Putamen (tissue), 1 donor: ENCODE measurements at places on chromosomes 2 and 18.

- no peak for DNase-seq
Observed at GRCh38 chr2:127778447-127778846, 32.5 kb downstream of the WDR33 start.

DNA sequence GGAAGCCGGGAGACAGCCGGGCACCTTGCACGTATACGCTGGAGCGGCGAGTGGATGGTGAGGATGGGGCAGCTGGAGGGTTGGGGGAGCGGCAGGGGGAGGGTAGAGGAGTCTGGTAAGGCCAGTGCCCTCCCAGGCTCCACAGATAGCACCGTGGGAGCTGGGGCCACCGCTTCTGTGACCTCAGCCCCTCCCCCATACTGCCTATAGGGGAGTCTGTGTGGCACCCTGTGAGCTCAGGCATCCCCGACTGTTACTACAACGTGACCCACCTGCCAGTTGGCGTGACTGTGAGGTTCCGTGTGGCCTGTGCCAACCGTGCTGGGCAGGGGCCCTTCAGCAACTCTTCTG is 9.9 kb upstream of the GMPPA start:
- no peak for DNase-seq

DNA sequence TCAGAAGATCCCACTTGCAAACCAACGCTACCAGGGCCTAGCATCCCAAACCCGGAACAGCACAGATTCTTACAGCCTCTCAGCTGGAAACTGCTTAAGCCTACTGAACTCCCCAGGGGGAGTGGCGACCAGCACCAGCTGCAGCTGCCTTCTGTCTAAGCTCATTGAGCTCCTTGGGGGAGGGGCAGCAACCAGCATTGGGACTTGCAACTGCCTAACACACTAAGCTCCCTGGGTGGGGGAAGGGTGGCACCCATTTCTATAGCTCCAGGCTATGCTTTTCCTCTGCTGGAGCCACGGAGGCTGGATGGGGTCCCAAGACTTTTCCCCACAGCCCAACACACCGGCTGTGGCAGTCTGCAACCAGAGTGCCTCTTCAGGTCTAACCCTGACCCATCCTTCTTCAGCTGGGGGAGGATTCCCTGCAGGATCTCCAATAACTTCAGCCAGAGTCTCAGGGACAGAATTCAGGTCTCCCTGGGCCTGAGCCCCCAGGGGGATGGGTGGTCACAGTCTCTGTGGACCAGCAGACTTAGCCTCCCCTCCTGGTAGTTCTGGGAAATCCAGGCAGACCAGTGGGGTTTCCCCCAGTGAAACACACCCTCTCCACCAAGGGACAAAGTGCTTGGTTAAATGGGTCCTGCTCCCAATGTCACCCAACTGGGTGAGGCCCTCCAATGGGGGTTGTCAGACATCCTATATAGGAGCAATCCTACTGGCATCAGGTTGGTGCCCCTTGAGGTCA is 45.9 kb upstream of the ITGA4 start:
- no peak for DNase-seq

DNA sequence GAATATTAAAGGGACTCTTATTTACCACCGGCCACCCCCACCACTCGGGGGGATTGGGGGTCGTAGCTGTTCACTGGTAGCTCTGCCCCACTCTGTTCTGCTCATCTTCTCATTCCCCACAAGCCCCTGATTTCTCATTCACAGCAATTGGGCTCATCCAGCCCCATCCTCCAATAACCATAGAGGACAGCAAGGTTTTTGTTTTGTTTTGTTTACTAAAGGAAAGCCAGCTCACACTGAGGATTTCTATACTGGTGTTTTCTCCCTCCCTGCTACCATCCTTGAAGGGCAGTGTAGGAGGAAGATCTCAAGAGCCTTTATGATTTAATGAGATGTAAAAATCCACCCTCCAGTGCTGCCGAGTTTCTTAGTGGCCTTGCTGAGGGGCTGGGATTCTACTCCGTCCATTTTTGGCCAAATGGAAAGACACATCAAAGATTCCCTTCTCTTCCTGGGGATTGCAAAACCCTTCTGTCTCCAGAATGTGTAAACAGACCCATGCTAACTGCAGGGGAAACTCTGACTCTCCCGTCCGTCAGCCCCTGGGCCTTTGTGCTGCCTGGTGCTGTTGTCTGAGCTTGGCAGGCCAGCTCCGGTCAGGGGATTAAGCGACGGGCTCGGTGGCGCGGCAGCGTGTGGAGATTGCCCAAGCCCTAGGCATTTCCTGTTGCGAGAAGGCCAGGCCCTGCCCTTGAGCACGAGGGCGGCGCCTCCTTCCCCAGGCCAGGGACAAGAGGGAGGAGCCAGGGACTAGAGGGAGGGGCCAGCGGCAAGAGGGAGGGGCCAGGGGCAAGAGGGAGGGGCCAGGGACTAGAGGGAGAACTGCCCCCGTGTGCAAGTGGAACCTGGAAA is 165.0 kb downstream of the ANTXR1 start:
- peak; percentile 63 for DNase-seq

DNA sequence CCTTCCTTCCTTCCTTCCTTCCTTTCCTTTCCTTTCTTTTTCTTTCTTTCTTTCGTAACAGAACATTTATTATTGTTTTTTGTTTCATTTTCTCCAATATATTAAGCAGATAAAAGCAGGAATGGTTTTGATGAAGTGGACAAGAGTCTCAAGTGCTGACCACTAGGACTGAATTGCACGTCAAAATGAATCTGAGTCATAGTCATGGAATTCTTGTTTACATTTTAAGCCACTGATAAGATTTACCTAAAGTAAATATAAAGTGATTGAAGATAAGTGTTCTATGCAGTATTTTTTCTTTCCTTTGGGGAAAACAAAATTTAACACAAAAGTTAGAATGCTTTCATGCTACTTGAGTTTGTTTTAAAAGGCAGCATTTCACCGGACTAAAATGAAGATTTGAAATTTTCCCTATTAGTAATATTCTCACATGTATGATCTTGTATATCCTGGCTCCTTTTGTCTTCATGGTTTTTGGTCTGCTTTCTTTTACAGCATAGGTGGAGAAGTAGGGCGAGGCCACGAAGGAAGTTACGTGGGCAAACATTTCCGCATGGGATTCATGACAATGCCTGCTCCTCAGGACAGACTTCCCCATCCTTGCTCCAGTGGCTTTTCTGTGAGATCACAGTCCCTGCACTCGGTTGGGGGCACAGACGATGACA is 113.5 kb downstream of the NYAP2 start:
- DNase-seq, result no peak

DNA sequence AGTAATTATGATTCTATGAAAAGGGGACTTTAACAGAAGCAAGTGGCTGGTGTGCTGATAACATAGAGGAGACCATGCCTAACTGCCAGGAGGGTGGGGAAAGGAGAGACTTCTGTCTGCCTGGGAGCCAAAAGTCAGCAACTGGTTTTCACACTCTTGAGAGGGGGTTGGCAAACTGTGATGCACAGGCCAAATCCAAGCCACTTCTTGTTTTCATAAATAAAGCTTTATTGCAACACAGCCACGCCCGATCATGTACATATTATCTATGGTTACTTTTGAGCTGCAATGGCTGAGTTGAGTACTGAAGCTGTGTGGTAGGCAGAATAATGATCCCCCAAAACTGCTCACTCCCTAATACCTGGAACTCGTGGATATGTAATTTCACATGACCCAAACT is 208.4 kb downstream of the LNPK start:
- DNase-seq, result no peak

DNA sequence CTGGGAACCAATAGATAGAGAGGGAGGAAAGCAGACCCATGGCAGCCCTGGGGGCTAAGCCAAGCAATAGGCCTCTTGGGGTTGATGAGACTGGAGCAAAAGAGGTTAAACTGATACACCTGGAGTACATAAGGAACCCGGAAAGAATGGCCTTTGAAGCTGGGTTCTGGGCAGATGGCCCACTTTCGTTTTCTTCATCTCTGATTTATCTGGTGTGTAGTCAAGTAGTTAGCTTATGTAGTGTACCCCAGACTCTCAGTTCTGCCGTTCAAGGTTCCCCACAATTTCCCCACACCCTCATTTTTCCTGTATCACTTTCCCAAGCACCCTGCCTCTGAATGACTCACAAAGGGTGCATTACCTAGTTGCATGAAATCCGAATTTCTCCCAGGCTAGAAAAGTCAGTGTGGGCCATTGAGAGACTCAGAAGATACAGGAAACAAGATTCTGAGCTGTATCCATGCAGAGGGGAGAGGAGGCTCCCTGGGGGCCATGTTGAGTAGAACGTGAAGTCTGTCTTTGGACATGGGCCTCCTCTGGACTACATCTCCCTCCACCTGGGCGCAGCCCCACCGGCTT is 235.0 kb downstream of the LOXHD1 start:
- no peak for DNase-seq

DNA sequence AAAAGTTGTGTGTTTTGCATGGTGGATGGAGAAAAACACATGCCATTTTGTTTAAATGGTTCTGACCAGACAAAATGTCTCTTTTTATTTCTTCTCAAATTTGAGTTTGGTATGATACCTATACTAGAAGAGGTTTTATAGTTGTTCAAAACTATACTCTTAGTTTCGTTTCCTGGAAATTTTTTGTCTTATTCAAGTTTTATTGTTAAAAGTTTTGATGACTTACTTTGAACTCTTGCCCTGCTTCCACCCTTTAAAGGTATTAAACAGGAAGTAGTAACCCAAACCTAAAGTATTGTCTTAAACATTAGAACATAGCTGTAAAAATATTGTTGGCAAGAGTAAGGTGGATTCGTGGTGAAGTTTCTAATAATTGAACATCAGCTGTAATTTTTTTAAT is 98.2 kb downstream of the BABAM2 start:
- no peak for DNase-seq

DNA sequence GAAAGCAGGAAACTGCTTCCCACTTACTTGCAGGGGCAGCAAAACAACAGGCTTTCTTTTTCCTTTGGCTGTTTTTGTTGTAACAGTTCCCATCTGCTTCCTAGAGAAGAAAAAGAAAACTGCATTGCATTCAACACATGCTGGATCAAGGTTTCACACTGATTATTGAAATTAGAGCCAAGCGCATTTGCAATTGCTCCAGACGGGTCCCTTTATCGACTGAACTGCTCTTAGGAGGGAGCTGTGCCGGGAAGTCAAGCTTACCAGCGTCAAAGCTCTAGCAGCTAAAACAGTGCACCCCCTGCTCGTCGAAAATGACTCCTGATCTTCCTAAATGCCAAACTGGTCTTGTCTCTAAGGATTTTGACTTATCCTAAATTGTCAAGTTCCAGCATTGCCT is 164.0 kb upstream of the SESTD1 start:
- no peak for DNase-seq

DNA sequence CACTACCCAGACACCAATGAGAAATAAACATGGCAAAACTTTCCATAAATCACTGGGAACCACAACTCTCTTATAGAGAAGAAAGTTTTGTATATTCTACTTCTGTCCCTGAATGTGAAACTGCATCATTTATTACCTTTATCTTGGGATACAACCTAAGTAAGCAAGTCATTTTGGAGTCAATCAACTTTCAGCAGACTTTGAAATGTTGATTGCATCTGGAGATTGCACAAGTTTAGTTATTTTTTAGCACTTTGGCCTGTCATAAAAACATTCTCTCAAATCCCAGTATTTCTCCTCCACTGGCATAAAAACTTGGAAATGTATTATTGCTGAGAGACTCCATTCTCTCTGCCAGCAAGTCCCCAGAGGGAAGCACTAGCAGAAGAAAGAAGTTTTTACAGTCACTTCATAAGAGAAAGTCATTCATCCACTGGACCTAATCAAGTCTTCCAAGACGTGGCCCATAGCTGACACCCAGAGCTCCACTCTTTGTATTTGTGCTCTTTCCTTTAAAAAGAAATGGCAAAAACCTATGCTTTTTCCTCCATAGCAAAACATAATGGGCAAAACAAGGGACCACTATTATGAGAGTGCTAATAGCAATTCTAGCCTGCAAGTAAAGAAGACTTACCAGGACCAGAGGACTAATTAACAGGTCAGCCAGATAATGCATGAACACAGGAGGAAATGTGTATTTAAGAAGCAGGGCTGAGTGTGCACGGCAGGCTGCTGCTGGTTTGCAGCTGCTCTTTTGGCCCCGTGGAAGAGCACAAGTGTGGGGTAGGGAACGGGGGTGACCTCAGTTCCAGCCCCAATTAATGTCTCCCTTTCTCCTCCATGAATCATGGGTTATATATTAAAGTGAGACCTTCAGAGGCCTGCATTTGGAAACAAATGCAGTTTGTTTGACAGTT is 171.5 kb downstream of the INO80D start:
- DNase-seq, result no peak

- DNase-seq, result no peak
Observed at GRCh38 chr2:226520723-226521122, 278.9 kb downstream of the IRS1 start.

GRCh38 chr2:158518084-158518483 is 61.3 kb downstream of the PKP4 start:
- DNase-seq, result no peak

DNA sequence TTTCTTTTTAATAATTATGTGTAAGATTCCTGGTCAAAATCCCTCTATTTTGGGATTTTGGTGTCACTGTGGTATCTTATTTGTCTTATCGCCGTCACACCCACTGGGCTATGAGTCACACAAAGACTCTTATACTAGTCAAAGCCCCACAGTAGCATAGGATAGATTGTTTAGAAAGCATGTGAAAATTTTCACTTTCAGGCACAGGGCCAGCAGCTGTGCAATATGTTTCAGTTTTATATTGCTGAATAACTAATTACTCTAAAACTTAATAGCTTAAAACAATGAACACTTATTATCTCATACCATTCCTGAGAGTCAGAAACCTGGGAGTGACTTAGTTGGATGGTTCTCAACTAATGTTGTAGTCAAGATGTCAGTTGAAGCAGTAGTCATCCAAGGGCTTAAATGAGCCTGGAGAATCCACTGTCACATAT is 24.0 kb downstream of the CFAP210 start:
- DNase-seq, result no peak

DNA sequence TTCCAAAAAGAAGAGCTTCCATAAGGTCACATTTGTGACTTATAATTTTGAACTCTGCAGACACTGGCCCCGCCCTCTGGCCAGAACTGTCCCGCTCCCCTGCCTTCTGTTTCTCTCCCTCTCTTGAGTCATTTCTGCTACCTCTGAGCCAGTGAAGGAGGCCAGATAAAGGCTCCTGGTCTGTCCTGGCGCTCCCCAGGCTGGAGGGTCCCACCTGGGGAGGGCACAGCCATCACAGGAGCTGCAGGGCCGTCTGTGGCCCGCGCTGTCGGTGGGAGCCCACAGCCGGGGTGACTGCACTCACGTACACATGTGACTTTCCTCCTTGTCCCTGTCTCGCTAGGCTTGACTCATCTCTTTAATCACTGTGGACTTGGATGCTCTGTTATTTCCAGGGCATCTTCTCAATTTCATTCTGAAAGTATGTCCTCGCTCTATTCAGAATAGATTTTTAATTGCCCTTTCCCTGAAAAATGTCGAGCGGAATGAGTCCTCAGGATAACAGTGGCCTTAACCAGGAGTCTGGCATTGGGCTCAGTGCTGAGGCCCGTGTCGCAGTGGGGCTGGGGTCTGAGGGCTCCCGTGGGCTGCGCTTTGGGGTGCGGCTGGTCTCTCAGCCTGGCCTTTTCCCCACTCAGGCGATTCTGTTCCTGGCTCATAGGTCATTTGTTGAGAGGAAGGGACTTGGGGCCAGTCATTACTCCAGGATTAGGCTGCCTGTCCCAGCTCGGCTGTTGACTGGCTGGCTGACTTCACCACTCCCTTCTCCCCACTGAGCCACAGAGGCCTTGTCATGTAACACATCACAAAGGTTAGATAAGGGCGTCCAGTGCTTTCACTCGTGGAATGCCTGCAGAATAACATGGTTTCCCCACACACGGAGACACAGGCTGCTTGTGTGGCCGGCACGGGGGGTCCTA is 34.5 kb downstream of the KLHL29 start:
- no peak for DNase-seq

GRCh38 chr2:9310377-9310776 is 103.8 kb downstream of the ASAP2 start:
- DNase-seq, result no peak

- no peak for DNase-seq
Observed at GRCh38 chr2:11155381-11156035, at the start of gene SLC66A3. Gene SLC66A3 (plus strand): TSS chr2:11155467. CDS start chr2:11155547, 80 bp downstream.
